Brain microvascular endothelial cell (primary cell): ENCODE measurements at places on chromosomes 1 and 21.

DNA sequence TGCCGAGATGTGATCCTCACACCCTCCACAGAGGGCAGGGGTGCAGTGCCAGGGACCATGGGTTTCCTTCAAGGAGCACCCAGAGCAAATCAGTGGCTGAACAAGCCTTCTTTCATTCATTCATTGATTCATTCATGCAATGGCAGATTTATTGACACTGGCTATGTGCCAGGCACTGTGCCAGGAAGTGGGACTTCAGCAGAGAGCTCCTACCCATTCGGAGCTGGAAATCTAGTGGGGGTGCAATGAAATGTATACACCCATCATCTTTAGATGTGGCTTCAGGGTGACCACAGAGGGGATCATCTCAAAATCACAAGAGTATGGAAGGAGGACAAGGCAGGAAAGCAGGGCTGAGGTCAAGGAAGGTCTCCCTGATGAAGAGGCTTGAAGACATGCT, 18.9 kb downstream of the SLC6A9 start:
- no peak for DNase-seq

- no peak for DNase-seq
These were observed 26.4 kb upstream of the GOLT1A start for GRCh38 chr1:204240233-204240632.

GRCh38 chr1:232570007-232570406, 59.9 kb downstream of the SIPA1L2 start:
- no peak for DNase-seq

- no peak for DNase-seq
These were observed 112.3 kb upstream of the HP1BP3 start for GRCh38 chr1:20899154-20899972.
